ENCODE measurements at places on chromosomes 16 and 17.

DNA sequence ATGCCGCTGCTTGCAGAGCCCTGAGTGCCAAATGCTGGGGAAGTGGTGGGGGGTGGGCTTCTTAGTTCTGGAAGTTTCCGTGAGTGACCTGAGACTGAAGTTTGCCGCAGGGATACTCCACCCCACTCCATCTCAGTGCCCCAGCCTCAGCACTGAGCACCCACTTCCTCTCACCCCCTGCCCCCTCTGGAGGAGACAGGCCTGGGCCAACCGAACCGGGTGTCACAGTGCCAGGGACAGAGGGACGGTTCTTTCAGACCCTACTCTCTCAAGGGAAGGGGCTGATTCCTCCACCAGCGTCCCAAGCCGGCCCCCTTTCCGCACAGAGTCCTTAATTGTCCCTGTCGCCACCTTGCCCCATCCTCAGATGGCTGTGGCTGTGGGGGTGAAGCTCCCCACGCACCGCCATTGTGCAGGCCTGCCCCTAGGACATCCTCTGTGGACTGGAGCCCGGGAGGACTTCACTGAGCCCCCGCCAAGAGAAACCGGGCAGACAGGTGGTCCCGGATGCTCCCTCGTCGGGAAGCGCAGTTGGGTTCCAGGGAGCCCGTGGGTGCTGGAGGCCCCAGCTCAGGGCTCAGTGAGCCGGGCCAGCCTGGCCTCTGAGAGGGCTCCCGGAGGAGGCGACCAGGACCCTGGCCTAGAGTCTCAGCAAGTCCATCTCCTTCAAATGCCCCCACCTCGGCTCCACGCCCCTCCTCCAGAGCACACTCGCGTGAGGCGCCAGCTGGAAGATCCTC, 1.6 kb upstream of the KREMEN2 start:
- no peak for DNase-seq

- DNase-seq: no peak
Observed at GRCh38 chr17:78623541-78623940, 46.3 kb upstream of the DNAH17 start.

DNA sequence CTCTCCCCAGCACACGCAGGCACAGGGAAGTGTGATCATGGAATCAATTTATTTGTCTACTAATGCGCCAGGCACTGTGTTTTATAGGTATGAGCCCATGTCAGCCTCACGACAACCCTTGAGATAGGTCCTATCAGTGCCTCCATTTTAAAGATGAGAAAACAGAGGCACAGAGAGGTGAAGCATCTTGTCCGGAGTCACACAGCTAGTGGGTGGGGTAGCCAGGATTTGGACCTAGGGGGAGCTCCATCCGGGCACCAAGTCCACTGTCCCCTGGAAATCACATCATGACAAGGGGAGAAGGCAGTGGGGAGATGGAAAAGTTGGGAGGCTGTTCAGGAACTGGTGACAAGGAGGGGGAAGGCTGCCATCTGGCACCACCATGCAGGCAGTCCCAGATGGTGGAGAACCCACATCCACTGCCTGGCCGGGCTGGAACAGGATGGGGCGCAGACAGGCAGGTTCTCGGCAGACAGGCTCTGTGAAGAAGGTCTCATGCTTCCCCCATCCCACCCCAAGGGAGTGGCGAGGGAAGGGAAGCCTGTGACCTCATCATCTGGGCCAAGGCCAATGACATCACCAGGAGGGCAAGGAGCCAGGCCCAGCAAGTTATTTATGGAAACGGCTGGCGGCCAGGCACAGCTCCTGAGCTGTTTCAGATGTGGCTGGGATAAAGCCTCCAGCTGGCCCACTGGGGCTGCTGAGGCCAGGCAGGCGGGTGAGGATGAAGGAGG, 126.0 kb upstream of the SDK2 start:
- no peak for DNase-seq

- DNase-seq: peak; percentile 80
Observed at GRCh38 chr16:71723537-71724319, 773 bp downstream of the PHLPP2 start.

DNA sequence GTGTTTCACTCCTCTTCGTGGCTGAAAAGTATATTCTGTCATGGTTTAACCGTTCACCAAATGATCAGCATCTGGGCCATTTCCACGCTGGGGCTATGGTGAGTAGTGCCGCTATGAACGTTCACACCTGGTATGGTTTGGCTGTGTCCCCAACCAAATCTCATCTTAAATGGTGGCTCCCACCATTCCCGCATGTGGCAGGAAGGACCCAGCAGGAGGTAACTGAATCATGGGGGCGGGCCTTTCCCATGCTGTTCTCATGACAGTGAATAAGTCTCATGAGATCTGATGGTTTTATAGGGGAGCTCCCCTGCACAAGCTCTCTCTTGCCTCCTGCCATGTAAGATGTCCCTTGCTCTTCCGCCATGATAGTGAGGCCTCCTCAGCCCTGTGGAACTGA, 45.7 kb upstream of the ZNF469 start:
- DNase-seq: no peak

GRCh38 chr16:6066652-6067051, 969.1 kb upstream of the EEF2KMT start:
- DNase-seq: no peak

- no peak for DNase-seq
Observed at GRCh38 chr16:89155184-89155679, 16.3 kb upstream of the CDH15 start.

GRCh38 chr17:57004944-57005579, 27.1 kb downstream of the SCPEP1 start:
- peak; percentile 72 for DNase-seq

GRCh38 chr17:57106107-57106835, 21.2 kb downstream of the AKAP1 start:
- peak; percentile 54 for DNase-seq

DNA sequence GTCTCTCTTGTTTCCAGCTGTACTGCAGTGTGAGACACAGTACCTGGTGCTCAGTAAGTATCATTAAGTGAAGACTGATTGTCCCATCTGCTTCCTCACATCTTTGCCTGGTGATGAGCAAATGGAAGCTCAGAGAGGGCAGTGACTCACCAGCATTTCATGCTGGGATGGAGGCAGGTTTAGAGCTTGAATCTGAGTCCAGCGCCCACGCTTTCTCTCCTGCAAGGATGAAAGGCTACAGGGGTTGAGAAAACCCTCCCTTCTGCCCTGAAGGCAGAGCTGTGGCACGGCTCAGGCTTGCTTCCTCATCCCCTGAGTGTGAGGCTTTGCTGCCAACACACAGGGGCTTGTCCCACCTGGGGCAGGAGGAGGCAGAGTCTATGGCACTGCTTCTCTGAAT, 1.5 kb upstream of the RNF112 start:
- DNase-seq: no peak

DNA sequence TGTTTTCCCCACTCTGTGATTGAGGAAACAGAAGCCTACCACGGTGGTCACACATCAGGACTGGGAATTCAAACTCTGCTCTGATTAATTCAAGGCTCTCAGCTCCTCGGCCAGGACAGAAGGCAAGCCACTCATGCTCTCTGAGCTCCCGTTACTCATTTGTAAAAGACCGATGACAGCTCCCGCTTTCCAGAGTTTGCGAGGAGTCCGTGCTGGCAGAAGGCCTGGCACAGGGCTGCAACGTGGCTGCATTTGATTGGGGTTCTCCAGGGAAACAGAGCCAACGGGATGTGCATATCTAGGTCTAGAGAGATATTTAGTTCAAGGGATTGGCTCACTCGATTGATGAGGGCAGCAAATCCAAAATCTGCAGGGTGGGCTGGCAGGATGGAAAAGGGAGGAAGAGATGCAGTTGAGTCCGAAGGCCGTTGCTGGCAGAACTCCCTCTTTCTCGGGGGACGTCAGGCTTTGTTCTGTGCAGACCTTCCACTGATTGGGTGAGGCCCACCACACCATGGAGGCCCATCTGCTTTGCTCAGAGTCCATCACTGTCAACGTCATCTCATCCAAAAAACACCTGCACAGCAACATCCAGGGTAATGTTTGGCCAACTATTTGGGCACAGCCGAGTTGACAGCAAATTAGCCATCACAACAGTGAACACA, 215.5 kb upstream of the RPL38 start:
- no peak for DNase-seq

- no peak for DNase-seq
Observed at GRCh38 chr17:27535975-27536374, 79.7 kb downstream of the KSR1 start.

DNA sequence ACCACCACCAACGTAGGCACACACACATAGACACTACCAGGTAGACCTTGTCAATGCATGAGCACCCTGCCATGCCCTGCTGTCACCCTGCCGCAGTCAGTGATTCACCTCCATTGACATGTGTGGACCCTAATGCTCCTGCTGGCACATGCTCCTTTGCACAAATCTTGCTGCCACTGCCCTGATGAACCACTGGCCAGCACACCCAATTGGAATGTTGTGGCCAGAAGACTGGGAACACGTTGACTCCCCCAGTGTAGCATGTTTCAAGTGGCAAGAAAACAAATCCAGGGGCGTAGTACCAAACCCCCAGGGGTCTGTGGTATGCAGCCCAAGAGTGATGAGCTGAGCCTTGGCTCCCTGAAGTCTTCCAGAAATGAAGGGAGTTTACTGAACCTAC, 486.4 kb upstream of the KIF2B start:
- DNase-seq: no peak

DNA sequence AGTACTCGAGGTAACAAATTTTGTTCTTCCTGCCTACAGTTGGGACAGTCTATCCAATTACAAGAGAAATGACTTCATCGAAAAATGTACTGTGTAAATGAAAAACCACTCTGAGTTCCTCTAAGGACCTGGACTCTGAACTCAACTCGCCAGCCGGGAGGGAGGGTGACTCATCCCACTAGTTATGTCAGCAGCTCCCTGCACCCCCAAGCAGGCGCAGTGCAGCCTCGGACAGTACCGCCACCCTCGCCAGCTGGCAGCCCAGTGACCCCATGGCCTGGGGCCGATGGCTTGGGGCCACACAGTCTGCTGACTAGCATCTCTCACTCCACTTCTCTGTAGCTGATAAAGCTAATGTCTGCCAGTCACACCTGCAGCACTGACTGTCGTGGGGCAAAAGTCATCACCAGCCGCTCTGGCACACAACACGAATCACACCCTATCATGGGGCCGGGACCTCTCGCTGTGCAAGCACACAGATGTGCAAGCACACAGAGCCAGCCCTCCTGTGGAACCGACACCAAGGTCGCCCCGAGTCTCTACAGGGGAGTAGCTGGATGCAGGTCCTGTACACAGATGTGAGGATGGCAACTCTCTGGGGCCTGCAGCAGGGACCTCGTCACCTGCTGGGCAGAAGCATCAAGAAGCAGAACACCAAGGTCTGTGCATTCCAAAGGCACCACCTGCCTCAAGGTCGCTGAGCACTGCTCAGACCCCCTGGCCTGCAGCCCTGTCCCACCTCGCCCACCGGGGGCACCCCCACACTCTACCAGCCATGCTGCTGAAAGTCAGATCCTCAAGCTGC, 5.7 kb downstream of the CSNK1D start:
- peak; percentile 70 for DNase-seq

DNA sequence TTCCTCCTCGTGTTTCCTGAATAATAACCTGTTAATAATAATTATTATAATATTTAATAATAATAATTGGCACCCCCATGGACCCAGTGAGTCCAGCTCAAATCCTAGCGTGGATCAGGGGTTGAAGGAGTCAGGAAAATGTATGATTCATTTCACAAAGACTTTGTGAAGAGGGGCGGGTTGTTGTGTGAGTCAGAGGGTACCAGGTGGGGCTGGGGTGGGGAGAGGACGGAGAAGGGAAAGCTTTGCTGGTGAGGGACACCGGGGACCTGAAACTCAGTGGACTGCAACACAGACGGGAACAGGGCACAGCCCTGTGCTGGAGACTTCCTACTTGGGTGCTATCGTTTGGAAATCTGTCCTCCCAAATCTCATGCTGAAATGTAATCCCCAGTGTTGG, 3.1 kb upstream of the ADORA2B start:
- DNase-seq: no peak

DNA sequence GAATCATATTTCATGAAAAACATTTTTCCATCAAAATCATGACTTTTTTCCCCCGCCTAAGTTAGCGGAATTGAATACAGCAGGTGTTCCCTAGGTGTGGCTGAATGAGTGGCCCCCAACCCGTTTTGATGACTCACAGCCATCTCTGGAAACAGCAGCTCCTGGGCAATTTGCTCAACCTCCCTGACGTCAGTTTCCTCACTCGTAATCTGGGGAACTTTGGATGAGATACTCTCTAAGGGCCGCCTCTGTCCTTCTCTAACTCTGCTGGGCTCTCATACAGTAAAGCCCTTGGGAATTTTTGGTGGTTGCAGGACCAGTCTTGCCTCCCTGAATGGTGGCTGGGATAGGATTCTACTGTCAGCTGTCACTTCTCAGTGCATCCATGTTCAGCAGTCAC, 11.6 kb upstream of the NTN1 start:
- DNase-seq: no peak

- DNase-seq: no peak
Observed at GRCh38 chr17:77771145-77771544, 187.4 kb upstream of the TNRC6C start.

GRCh38 chr17:17514993-17515933, 19.1 kb upstream of the RASD1 start:
- no peak for DNase-seq

- no peak for DNase-seq
Observed at GRCh38 chr17:81064678-81065475, 29.9 kb downstream of the BAIAP2 start.

- peak; percentile 59 for DNase-seq
Observed at GRCh38 chr17:73157521-73157890, 7.3 kb upstream of the SSTR2 start.

GRCh38 chr17:50352693-50353599, 7.0 kb downstream of the XYLT2 start:
- DNase-seq: no peak

- DNase-seq: no peak
Observed at GRCh38 chr17:71709271-71709890, 411.4 kb upstream of the SOX9 start.

GRCh38 chr16:76199681-76200220, 77.5 kb upstream of the CNTNAP4 start:
- DNase-seq: no peak

GRCh38 chr16:53832896-53833544, 129.1 kb downstream of the FTO start:
- no peak for DNase-seq

DNA sequence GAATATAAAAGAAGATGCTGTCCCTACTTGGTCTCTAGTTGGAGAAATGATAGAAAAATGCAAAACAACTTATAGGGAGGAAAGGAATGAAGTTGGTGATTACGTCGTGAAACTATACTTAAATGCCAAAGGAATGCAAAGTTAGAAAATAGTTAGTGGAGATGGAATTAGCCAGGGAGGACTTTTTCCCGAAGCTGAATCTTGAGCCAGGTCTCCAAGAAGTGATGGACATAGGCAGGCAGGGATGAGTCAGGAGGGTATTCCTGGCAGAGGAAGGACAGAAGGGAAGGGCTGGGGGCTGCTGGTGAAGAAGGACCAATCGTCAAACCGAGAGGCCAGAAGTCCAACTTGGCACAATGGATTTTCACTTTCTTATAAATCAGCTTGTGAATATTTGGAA, 1.8 kb downstream of the SNTB2 start:
- DNase-seq: no peak

Measured in hematopoietic multipotent progenitor cell treated with erythropoietin and hydrocortisone succinate and interleukin-3 and kit ligand, for 6 days (in vitro differentiated cells).